GM12878 (cell line): ENCODE measurements at places on chromosomes 11 and 22. TPM values are rescaled to one million over a fixed set of nuclear protein-coding genes. Genes with fewer than 3 reads are reported as not detected.

Gene CCDC15
- total RNA-seq, result 2.3 and 3.2 TPM in 2 replicates

Gene GRM5
- total RNA-seq, result not detected in 2 replicates

Gene DEUP1
- total RNA-seq, result not detected in 2 replicates

Gene FXYD6
- 0.10 and 0.93 TPM in 2 replicates for total RNA-seq

Gene C11orf65
- total RNA-seq, result 0.21 and 0.87 TPM in 2 replicates

Gene FHIP1B
- 14.9 and 17.0 TPM in 2 replicates for total RNA-seq

Gene CCDC73
- 0.05 and 0.11 TPM in 2 replicates for total RNA-seq

Gene AQP11
- total RNA-seq, result 0.56 and 0.64 TPM in 2 replicates

Gene MS4A6E
- not detected in 2 replicates for total RNA-seq

Gene OR8D1
- total RNA-seq, result not detected in 2 replicates

Gene CHST1
- not detected in 2 replicates for total RNA-seq

Gene ANO1
- 0.13 and 0.38 TPM in 2 replicates for total RNA-seq

Gene TYR
- total RNA-seq, result not detected in 2 replicates

Gene ARHGAP1
- total RNA-seq, result 43.4 and 45.5 TPM in 2 replicates

Gene KCNJ1
- not detected in 2 replicates for total RNA-seq

Gene BDNF
- total RNA-seq, result 0.05 and 0.08 TPM in 2 replicates

Gene TRPM5
- total RNA-seq, result not detected in 2 replicates

Gene OR5F1
- total RNA-seq, result not detected in 2 replicates

Gene NAT10
- 92.3 and 93.8 TPM in 2 replicates for total RNA-seq

Gene GGTLC3
- total RNA-seq, result not detected in 2 replicates

Gene DAGLA
- total RNA-seq, result 0.05 TPM in 1 of 2 replicates, not detected in the other

Gene KREMEN1
- 0.40 and 0.46 TPM in 2 replicates for total RNA-seq

Gene OR6Q1
- not detected in 2 replicates for total RNA-seq

Gene CSRP3
- total RNA-seq, result not detected in 2 replicates

Gene IGF2
- 0.35 and 0.41 TPM in 2 replicates for total RNA-seq

Gene NCF4
- total RNA-seq, result 65.6 and 66.5 TPM in 2 replicates

Gene FBLN1
- 0.51 and 0.90 TPM in 2 replicates for total RNA-seq

Gene C11orf42
- total RNA-seq, result not detected in 2 replicates

Gene DBX1
- total RNA-seq, result not detected in 2 replicates

Gene MUC15
- 0.15 TPM in 1 of 2 replicates, not detected in the other for total RNA-seq

Gene ILK
- 90.4 and 90.7 TPM in 2 replicates for total RNA-seq

Gene SLC5A12
- total RNA-seq, result not detected in 2 replicates

Gene TRIOBP
- total RNA-seq, result 20.5 and 23.6 TPM in 2 replicates

Gene RTL10
- 17.8 and 17.9 TPM in 2 replicates for total RNA-seq

Gene NLRP6
- total RNA-seq, result 0.11 TPM in 1 of 2 replicates, not detected in the other

Gene TMEM45B
- 0.13 TPM in 1 of 2 replicates, not detected in the other for total RNA-seq

Gene OR5B21
- not detected in 2 replicates for total RNA-seq

Gene KRTAP5-1
- total RNA-seq, result not detected in 2 replicates

Gene OR6A2
- total RNA-seq, result not detected in 2 replicates
